ENCODE measurements at places on chromosomes 5 and 9.

DNA sequence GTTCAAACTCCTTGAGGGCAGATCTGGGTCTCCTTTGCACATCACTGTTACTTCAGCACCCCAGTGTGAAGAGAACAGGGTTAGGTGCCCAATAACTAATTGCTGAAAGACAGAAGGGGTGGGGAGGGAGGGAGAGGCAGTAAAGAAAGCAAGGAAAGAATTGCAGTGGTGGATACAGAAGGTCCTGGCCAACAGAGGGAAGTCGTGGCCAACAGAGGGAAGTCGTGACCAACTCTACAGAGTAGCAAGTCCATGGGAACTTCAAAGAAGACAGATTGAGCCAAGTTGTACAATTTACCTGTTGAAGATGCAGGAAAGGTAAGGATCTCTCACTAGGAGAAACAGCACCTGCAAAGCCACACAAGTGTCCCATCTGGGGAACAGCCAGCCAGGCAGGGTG, 27.0 kb downstream of the CCNJL start:
- no peak for DNase-seq

DNA sequence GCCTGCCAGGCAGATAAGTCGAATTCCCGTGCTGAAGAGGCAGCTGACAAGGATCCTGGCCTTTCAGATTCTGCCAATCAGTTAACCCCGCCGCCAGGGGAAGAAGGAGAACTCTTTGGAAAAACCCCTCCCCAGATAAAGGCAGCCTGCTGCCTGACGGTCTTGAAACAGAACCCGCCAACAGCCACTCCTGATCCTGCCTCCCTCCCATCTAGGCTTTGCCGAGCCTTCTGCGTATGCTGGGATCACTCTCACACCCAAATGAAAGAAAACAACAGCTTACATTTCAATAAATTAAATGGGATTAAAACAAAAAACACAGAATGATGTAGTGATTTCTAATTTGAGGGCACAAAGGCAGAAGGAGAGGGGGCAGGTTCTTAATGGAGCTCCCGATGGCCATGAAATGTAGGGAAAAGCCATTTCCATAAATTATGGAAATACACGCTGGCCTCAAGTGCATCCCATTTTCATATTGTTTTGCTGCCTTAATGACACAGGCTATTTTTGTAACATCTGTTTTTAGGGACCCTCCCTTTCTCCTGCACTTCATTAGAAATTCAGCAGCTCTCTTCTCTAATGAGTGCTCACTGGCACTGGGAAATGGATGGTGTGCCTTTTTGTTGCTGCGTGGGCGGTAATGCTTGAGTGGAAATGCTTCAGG, 319.1 kb downstream of the MED10 start:
- DNase-seq = no peak

GRCh38 chr9:5265939-5266338, 34.7 kb downstream of the INSL4 start:
- no peak for DNase-seq

DNA sequence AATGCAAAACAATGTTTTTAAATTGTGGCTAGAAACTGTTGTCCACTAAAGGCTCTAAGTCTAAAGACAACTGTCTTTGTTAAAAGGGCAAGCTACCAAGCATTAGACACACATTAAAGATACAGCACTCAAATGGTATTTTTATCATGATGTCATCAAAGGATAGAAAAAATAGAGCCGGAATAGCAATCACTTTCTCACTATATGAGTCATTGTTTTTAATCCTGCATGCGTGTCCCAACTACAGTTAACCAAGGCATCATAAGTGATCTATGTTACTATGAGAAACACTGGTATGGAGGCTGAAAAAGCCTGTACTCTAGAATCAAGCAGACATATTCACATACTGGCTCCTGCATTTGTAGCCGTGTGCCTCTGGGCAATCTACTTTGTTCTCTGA, 1.9 kb upstream of the PJA2 start:
- DNase-seq = no peak

GRCh38 chr9:13688990-13689600, 409.6 kb upstream of the MPDZ start:
- no peak for DNase-seq

DNA sequence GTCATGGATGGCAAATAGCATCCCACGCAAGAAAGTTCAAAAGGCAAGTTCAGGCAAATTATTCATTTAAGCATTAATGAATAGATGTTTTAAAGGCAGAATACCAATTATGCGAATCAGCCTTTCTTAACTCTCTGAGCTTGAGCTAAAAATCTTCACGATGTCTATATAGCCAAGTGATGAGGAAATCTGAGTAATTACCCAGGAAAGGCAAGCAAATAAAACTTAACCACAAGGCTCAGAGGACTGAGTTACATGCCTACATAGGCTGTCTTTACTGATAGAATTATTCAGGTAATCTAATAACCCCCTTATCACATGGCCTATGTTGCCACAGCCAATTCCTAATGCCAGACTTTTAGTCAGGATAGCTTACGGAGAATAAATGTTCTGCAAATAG, 120.8 kb upstream of the MTAP start:
- no peak for DNase-seq

- DNase-seq = no peak
Measured at GRCh38 chr9:16532681-16533450, 337.6 kb downstream of the BNC2 start.

DNA sequence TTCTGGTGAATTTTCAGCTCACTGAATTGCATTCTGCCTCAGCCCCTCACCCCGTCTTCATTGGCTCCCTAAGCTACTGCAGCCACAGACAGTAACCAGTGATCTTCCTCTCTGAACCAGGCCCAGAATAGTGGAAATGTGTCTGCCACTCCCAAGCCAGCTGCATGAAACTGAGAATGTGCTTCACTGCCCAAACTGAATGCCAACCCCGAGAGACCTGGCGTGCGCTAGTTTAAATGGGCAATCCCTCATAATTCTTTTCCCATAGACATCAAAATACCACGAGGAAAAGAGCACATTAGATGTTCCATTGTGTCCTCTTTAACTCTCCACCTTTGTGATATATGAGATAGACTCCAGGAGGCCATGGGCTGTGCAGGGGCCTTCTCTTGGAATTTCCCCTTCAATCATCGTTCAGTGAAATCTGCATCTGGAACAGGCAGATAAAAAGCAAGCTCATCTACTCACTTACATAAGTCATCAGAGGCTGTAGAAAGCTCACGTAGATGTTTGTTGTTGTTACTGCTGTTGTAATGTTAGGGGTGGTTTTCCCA, 320.2 kb downstream of the NFIB start:
- no peak for DNase-seq

- no peak for DNase-seq
Measured at GRCh38 chr5:99926463-99926862, 608.7 kb upstream of the FAM174A start.

- DNase-seq = no peak
Measured at GRCh38 chr9:17318821-17319320, 184.0 kb downstream of the CNTLN start.

- no peak for DNase-seq
Measured at GRCh38 chr5:74352256-74352655, 288.3 kb downstream of the ENC1 start.

GRCh38 chr9:84140535-84141101, 160.0 kb downstream of the RMI1 start:
- DNase-seq = no peak

GRCh38 chr5:121979691-121980090, 17.9 kb downstream of the SRFBP1 start:
- no peak for DNase-seq

DNA sequence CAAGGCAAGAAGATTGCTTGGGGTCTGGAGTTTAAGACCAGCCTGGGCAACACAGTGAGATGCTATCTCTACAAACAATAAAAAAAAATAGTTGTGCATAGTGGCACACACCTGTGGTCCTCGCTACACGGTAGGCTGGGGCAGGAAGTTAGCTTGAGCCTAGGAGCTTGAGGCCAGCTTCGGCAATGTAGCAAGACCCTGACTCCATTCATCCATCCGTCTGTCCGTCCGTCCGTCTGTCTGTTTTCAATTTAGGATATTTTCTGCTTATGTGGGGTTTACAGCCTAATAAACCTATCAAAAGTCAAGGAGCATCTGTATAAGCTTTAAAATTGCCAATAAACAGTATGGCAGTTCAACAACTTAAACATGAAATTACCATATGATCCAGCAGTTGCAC, 19.7 kb downstream of the HMGCR start:
- no peak for DNase-seq

- no peak for DNase-seq
Measured at GRCh38 chr5:73948720-73949119, 322.7 kb downstream of the ARHGEF28 start.

GRCh38 chr9:112032743-112033142, 136.1 kb downstream of the UGCG start:
- DNase-seq = no peak

- no peak for DNase-seq
Measured at GRCh38 chr5:123344816-123345426, 78.3 kb downstream of the CEP120 start.

GRCh38 chr5:3827624-3828023, 232.0 kb downstream of the IRX1 start:
- DNase-seq = no peak

- no peak for DNase-seq
Measured at GRCh38 chr5:82754759-82755158, 322.4 kb downstream of the TMEM167A start.

DNA sequence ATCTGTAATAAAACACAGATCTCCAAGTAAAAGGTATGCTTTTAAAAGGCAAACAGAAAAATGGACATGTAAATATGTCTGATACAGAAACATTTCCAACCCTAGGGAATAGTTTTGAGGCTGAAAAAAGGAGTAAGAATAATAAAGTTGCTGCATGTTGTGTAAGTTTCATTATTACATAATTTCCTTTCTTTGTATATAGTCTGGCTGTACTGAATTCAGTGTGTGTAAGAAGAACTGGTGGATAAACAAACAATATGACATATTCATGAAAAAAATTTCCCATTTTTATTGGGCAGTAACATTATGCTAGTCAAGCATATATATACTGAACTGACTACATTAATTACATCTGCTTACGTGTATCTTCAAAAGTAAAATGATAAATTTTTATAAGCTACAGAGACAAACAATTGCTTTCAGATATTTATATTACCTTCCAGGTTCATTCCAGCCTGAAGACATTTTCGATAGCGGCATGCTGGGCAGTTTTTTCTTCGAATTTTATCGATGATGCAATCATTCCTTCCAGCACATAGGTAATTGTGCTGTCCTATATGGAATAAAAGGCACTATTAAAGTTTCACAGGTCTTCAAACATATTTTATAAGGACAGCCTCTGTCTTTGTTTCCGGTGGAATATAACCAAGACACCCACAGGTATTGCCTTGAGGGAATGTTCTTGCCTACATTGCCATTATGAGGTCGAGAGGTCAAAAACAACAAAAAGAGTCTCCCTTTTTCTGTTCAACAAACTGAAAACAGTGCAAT, 93.6 kb downstream of the NR3C1 start:
- no peak for DNase-seq

DNA sequence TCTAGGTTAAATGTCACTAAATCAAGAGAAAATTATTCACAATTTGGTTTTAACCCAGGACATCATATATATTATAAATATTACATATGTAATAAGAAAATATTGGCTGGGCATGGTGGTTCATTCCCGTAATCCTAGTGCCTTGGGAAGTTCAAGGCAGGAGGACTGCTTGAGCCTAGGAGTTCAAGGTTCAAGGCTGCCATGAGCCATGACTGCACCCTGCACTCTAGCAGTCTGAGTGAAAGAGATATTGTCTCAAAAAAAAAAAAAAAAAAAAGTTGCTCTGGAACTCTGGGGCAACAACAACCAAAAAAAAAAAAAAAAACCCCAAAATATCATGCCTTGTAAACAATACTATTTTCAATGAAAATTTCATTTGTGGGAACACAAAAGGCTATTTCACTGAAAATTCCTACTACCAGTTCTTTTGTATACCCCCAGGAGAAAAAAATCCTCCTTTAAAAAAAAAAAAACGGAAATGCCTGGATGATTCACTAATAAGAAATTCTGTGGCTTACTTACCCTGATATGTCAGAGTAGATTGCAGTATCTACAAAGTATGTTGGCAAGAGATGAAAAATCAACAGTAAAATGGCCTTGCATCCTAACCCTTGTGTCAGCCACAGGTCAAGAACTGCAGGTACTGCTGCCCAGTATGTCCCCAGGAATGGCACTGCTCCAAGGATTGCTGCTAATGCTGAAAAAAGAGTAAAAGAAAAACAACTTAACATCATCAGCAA, 22.6 kb upstream of the CTNNAL1 start:
- no peak for DNase-seq

- DNase-seq = no peak
Measured at GRCh38 chr5:106258591-106259125, 1412.1 kb downstream of the EFNA5 start.

DNA sequence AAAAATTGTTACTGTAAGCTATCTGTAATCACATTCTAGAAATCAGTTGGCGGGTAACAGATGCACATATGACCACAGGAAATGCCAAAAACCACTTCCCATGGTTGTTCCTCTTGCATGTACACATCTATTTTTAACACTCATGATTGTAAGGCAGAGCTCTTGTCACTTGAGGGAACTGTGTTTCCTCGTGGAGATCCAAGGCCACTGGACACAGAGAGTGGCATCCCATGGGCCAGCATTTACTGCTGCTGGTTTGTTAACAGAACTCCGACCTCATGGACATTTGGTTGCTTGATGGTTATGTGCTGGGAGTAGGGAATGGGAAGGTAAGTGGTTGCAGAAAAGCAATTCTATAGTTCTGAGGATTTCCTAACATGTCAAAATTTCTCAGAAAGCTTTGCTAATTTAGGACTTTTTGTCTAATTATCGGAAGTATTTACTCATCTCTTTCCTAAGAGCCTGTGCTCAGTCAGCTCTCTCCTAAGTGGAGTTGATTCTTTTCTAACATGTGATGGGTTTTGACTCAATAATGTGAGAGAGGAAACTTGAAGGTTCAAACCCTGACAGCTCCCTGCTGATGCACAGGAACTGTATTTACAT, 202.0 kb upstream of the NR3C1 start:
- DNase-seq = no peak

DNA sequence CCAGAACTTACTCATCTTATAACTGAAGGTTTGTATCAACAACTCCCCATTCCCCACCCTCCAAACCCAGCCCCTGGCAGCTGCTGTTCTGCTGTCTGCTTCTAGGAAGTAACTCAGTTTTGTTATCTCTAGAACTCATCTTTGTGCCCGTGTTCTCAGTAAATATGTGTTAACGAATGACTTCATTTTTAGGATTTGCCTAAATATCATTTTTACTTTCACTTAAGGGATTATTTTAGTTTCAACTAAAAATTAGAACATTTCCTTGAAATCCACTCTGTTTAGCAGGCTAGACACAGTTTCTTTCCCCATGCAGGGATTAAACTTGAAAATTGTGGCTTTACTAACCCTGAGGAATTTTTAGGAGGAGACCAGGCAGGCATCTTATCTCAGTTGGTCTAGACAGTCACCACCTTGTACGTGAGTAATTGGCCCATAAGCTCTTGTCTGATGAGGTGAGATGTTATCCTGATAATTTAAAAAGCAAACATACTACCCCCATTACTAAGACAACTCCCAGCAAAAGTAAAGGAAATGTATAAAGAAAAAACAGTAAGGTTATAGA, 68.2 kb upstream of the TNFAIP8 start:
- no peak for DNase-seq

- no peak for DNase-seq
Measured at GRCh38 chr5:116448450-116448849, 126.2 kb downstream of the SEMA6A start.

All from D721Med (cell line).